Inflammatory macrophage treated with lipopolysaccharide for 4 hours (primary cell): ENCODE measurements at places on chromosomes 5 and 9.

DNA sequence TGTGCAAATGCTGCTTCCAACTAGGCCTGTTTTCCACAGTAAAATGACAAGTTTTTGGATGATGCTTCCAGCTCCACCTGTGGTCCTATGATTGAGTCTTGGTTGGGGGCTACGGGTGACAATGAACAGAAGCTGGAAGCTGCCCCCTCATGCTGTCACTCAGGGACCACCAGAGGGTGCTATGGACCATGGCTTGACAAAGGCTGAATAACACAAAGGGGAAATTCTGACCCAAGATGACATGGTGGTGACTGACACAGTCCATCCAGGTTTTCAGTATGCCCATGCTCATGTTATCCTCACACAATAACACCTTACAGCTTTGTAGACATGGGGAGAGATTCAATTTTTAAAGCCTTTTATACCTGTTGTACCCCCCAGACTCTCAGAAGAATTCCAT is 23.9 kb upstream of the SAP30L start:
- peak; percentile 8 for DNase-seq

GRCh38 chr9:86281593-86282076 is 703 bp downstream of the ISCA1 start:
- no peak for DNase-seq

DNA sequence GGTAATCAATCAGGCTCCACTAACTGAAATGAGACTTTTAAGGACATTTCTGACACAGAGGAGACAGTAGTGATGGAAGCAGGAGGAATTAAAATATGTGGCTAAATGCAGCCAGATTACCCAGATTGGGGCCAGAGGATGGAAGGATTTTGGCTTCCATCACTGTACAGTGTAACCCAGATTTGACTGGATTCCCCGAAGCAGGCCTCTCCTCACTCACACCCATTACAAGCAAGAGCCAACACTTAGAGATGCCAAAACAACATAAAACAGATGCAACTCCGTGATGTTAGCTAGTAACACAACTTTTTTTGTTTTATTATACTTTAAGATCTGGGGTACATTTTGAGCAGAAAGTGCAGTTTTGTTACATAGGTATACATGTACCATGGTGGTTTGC is 17.6 kb downstream of the TEK start:
- no peak for DNase-seq

DNA sequence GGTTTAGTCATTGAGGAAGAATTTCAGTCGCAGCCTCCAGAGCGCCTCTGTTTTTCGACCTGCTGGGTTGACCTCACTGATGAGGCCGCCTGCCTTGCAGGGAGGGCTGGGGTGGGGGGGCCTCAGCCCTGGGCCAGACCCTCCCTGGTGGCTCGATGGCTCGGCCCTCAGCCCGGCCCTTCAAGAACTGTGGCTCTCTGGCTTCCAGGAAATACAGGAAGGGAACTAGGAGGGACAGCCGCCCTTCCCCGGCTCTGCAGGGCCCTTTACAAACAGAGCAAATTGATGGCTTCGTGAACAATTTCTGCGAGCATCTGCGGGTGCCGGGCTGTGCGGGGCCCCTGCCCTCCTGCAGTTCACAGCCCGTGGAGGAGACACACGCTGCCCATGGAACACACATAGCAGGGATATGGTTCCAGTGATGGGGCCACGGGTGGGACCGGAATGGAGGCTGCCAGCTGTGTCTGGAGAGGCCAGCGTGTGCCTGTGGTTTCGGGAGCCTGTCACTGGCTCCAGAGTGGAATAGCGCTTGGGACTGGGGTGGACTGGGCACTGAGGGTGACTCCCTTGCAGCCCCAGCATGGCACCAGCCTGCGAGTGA is 39.6 kb downstream of the COL5A1 start:
- no peak for DNase-seq

- DNase-seq: no peak
Observed at GRCh38 chr9:15735083-15735857, 182.4 kb downstream of the CCDC171 start.

DNA sequence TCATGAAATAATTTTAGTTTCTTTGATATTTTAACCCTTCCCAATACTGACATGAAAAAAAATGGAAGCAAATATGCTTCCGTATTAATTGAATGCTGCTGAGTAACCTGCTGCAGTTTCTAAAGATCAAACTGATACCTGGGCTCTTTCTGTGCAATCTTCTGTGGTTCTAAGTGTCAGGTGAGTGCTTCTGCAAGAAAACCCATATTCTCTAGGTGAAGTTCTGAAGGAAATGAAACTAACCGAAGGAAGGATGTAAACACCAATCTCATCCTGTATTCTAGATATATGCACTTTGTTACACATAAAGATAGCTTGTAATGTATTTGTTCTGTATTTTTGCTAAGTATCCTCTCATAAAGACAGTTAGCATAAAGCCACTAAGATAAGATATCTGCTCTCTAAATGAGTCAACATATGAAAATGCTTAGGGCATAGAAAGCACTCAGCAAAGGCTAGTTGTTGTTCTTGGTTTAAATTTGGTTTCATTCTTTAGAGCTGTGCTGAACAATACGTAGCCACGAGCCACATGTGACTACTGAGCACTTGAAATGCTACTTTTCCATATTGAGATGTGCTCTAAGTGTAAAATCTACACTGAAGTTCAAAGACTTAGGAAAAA is 52.0 kb downstream of the ITGA2 start:
- DNase-seq: no peak

GRCh38 chr9:86519066-86519615 is 164.9 kb upstream of the TUT7 start:
- no peak for DNase-seq

- no peak for DNase-seq
Observed at GRCh38 chr9:117734082-117734481, 29.9 kb downstream of the TLR4 start.

DNA sequence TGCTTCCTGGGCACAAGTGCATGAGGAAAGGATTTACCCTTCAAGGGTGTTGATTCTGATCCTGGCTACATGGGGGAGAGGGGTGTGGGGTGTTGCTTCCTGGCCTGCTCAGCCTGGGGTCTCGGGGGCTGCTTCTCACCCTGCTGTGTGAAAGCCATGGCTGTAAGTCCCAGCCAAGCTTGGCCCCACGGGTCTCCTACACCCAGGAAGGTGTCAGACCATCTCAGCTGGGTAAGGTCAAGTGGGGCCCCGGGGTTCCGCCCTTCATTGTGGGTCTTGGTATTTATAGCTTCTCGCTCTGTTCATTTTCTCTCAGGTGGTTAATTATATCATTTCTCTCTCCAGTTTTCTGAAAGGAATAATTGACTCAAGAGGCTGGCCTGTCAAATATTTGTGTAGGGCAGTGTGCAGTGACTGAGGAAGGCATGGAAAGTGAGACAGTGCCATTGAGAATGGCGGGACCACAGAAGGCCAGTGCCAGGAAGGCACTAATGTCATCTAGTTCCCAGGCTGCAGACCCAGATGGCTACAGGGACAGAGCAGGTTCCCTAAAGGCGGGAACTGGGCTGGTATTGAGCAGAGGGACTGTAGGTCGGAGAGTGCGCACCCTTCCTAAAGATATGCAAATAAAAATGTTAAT is 126.0 kb downstream of the FOXD1 start:
- DNase-seq: no peak

GRCh38 chr5:152171888-152172287 is 233.2 kb downstream of the NMUR2 start:
- no peak for DNase-seq

GRCh38 chr9:88990729-88991065 is 571 bp upstream of the S1PR3 start:
- DNase-seq: no peak

DNA sequence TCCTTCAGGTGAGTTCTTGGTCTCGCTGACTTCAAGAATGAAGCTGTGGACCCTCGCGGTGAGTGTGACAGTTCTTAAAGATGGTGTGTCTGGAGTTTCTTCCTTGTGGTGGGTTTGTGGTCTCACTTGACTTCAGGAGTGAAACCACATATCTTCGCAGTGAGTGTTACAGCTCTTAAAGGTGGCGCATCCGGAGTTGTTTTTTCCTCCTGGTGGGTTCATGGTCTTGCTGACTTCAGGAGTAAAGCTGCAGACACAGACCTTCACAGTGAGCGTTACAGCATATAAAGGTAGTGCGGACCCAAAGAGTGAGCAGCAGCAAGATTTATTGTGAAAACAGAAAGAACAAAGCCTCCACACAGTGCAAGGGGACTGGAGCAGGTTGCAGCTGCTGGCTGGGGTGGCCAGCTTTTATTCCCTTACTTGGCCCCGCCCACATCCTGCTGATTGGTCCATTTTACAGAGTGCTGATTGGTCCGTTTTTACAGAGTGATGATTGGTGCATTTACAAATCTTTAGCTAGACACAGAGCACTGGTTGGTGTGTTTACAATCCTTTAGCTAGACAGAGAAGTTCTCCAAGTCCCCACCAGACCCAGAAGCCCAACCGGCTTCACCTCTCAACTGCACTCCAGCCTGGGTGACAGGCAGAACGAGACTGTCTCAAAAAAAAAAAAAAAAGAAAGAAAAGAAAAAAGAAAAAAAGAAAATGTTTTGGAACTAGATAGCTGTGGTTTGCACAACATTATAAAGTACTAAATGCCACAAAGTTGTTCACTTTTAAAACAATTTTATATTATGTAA is 9.1 kb upstream of the ERMP1 start:
- DNase-seq: no peak

GRCh38 chr9:89786655-89787054 is 181.8 kb downstream of the GADD45G start:
- peak; percentile 81 for DNase-seq

DNA sequence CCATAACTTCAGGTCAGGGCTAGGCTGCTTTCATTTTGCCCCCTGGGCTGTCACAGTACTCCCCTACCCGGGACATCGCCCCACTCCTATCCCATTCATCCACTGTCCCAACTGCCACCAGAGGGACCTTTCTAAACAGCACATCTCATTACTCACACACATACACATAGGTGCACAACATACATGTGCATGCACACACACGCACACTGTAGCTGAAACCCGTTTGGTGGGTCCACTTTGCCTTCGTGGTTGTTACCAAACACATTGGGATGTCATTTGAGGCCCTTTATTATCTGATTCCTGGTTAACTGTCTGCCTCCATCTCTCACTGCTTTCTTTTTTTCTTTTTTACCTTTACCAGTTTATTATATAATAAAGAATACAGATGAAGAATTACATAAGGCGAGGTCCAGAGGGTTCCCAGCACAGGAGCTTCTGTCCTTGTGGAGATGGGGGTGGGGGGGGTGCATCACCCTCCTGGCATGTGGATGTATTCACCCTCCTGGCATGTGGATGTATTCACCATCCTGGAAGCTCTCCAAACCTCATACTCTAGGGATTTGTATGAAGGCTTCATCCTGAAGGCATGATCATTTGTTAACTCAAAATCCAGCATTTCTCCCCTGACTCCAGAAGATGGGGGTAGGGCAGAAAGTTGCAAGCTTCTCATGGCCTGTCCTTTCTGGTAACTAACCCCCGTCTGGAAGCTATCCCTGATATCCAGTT is 186.0 kb downstream of the GOLPH3 start:
- DNase-seq: no peak

DNA sequence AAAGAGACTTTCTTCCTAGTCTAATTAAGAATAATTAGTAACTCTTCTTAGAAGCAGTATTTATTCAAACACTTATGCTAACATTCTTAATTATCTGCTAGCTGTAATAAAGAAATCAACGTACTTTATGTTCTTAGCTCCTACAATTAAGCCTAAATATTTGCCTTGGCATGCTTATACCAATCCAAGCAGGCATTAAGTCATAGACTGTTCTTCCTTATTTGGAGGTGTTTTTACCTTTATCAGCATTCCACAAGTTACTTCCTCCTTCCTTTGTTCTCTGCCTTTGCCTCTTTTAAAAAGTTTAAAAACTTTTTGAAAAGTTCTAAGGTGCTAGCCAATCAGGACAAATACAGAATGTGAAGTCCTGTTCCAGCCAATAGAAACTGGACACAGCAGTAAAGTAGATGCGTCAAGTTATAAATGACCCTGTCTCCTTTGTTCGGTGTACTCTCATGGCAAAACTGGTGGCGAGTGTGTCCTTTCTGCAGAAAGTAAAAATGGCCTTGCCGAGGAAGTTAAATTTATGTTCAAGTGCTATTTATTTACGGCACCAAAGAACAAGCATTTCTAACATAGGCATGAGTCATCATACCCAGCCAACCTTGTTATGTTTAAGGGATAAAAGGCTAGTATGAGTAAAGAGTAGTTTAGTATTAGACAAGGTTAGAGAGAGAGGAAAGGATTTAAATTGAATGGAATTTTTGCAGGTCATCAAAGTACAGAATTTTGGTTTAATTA is 58.6 kb downstream of the GPBP1 start:
- DNase-seq: no peak

DNA sequence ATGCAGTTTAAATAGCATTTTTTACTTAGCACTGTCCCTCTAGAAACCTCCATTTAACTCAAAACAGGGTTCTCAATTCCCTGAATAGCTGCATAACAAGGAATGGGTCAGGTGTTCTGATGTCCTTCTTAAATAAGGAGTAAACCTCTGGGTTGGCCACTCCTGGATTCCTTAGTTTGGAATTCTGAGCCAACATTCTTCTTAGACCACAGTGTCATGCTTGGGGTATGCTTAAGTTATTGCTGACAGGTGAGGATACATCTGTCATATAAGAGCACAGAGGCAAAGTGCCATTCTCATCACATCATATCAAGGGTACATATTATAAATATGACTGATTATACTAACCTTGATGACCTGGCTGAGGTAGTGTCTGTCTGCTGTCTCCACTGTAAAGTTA is 179.9 kb upstream of the SEMA6A start:
- DNase-seq: no peak

DNA sequence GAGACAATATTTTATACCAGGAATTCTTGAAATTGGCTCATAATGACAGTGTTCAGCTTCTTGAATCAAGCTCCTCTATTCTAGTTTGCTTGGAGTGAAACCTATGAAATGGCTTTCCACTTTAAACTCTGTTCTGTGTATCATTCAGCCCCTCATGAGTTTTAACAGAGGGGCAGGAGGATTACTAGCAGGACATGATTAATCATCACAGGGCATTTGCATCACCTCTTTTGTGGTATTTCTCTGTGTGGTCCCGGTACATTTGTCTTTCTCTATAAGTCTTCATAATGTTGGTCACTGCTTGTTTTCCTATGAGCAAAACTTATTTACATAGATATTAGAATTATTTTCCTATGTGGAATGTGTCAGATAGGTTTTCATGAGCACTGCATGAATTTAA is 21.2 kb downstream of the CAST start:
- DNase-seq: peak; percentile 78

- DNase-seq: no peak
Observed at GRCh38 chr5:96023518-96023917, 61.9 kb upstream of the ELL2 start.

GRCh38 chr5:180208435-180209081 is 453 bp downstream of the RASGEF1C start:
- no peak for DNase-seq

- no peak for DNase-seq
Observed at GRCh38 chr5:133793756-133794465, 174.5 kb downstream of the C5orf15 start.
